GM13976 (cell line): ENCODE measurements at places on chromosomes 16 and 17.
A peak's percentile ranks its signal among the peaks of the same experiment; 100 is the strongest.

- DNase-seq: no peak
These were observed 6.5 kb downstream of the ODF4 start for GRCh38 chr17:8345951-8346665.

DNA sequence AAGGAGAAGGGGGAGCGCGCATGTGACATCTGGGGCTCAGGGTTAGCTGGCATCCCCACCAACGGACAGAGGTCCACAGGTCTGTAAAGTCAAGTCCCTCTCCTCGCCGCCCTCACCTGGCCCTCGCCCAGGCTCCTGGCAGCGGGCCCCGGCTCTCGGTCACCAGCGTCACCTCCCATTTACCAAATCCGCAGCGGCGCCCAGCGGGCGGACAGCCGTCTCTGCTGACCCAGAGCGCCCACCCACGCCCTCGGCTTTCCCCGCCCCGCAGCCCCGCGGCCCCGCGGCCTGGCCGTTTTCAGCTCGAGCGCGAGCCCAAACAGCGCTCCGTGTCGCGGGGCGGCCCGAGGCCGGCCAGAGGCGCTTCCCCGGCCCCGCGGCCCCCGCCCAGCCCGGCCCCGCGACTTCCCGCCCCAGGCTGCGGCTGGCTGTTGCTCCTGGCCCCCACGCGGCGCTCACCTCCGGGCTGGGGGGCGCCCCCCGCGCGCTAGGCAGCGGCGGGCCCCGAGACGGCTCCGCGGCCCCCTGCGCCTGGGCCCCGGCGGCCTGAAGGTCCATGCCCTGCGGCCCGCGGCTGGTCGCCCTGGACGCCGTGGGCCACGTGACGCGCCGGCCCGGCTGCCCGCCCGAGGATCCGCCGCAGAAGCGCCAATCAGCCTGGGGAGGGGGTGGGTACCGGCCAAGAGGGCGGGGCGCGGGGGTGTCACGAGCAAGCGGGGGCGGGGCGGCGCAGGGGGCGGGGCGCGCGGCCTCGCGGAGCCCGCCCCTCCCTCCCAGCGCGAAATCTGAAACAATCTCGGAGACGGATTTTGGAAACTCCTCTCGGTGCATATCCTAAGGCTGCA, at the start of gene COPRS:
Gene COPRS, minus strand, starts transcription at position 603 of the 845 bp plus-strand sequence. Its CDS starts 45 bp downstream, at position 558.
- DNase-seq: peak; percentile 97

- no peak for DNase-seq
These were observed 6.9 kb downstream of the GNAO1 start for GRCh38 chr16:56198006-56198754.

GRCh38 chr17:74196541-74197317, 6.7 kb upstream of the RPL38 start:
- no peak for DNase-seq
